Activated CD4-positive, alpha-beta memory T cell treated with anti-CD3 and anti-CD28 coated beads, Interleukin-2, amount 10 ng/mL, durations not matched to agents 7 days and 5 days (primary cell): ENCODE measurements at places on chromosomes 12 and 14. TPM values are rescaled to one million over a fixed set of nuclear protein-coding genes. Genes with fewer than 3 reads are reported as not detected.

GRCh38 chr14:23646648-23647549 lies 10.7 kb downstream of the DHRS2 start:
- DNase-seq = no peak

DNA sequence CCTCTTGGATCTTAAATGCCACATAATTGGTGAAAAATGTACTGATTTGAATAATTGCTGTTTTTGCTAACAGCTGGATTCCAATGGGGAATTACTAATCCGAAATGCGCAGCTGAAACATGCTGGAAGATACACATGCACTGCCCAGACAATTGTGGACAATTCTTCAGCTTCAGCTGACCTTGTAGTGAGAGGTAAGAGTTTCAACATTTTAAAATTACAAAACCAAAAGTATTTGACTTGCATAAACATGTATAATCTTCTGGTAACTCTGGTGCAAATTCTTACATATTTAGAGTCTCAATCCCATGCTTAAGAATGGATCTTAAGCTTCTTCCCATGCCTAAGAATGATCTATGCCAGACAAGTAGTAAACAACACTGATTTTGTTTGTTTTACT lies 229.1 kb upstream of the PDZRN4 start:
- no peak for DNase-seq

- DNase-seq = no peak
These were observed 2.3 kb upstream of the MDM2 start for GRCh38 chr12:68805592-68806120.

DNA sequence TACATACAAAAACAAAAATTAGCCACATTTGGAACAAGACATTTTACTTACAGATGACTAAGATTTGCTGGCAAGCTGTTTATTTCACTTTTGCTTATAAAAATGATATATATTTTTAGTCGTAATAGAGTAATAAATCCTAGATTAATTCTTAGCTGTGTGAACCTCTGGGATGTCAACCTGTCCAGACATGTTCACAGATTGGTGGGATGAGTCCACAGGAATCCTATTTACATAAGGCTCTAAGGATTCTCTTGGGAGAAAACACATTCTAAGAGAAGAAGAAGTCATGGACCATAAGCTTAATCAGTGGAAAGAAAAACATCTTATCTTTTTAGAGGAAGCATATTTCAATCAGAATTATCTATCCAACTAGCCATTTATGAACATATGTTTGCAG lies 797.4 kb downstream of the C12orf50 start:
- no peak for DNase-seq

DNA sequence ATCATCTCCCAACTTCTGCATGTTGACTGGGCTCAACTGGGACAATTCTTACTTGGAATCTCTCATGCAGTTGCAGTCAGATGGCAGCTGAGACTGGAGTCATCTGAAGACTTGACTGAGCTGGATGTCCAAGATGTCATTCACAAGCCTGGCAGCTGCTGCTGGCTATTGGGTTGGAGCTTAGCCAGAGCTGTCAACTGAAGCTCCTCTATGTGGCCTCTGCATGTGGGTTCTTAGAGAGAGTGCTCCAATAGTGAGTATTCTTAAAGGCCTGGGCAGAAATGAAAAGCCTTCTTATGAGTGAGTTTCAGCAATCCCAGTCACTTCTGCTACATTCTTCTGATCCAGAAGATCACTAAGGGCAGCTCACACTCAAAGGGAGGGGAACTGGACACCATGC lies 440.9 kb downstream of the LRIG3 start:
- DNase-seq = no peak

DNA sequence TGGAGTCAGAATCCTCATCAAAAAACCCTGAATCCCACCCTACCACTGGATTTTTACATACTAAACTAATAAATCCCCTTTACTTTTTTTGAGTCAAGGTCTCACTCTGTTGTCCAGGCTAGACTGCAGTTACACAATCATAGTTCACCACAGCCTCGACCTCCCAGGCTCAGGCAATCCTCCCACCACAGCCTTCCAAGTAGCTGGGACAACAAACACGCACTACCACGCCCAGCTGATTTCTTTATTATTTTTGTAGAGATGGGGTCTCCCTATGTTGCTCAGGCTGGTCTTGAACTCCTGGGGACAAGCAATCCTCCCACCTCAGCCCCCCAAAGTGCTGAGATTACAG lies 24.3 kb downstream of the SPTSSA start:
- DNase-seq = no peak

- DNase-seq = no peak
These were observed 173.5 kb upstream of the FRMD6 start for GRCh38 chr14:51478175-51478621.

DNA sequence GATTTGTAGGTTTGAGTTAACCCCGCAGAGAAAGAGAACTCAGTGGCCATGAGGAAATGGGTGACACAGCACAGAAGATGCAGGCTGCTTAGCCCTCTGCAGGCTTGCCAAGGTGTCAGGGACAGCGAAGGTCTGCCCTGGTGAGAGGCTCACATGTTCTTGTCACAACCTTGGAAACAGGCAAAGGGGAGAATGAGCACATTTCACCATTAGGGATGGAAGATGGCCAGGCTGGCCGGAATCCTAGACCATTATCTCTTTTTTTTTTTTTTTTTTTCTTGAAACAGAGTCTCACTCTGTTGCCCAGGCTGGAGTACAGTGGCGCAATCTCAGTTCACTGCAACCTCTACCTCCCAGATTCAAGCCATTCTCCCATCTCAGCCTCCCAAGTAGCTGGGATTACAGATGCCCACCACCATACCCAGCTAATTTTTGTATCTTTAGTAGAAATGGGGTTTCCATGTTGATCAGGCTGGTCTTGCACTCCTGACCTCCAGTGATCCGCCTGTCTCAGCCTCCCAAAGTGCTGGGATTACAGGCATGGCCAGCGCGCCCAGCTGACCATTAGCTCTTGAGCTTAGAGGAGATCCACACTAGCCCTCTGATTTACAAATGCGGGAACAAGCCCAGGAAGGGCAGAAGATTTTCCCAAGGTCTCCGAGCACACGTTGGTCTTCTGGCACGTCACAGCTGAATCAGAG lies 34.6 kb downstream of the LTBP2 start:
- no peak for DNase-seq

- no peak for DNase-seq
These were observed 33.1 kb downstream of the IRF2BPL start for GRCh38 chr14:76995279-76996035.

- DNase-seq = no peak
These were observed 75.6 kb upstream of the DACT1 start for GRCh38 chr14:58562141-58562540.

RFX4 gene
- total RNA-seq = not detected

AMDHD1 gene
- total RNA-seq = 0.40 TPM

DACT1 gene
- total RNA-seq = 0.93 TPM

KRT71 gene
- not detected for total RNA-seq

CLEC1A gene
- not detected for total RNA-seq

IFNG-AS1 gene
- 0.40 TPM for total RNA-seq

ANGEL1 gene
- total RNA-seq = 11.0 TPM
